ENCODE measurements at places on chromosomes 5 and 9.

DNA sequence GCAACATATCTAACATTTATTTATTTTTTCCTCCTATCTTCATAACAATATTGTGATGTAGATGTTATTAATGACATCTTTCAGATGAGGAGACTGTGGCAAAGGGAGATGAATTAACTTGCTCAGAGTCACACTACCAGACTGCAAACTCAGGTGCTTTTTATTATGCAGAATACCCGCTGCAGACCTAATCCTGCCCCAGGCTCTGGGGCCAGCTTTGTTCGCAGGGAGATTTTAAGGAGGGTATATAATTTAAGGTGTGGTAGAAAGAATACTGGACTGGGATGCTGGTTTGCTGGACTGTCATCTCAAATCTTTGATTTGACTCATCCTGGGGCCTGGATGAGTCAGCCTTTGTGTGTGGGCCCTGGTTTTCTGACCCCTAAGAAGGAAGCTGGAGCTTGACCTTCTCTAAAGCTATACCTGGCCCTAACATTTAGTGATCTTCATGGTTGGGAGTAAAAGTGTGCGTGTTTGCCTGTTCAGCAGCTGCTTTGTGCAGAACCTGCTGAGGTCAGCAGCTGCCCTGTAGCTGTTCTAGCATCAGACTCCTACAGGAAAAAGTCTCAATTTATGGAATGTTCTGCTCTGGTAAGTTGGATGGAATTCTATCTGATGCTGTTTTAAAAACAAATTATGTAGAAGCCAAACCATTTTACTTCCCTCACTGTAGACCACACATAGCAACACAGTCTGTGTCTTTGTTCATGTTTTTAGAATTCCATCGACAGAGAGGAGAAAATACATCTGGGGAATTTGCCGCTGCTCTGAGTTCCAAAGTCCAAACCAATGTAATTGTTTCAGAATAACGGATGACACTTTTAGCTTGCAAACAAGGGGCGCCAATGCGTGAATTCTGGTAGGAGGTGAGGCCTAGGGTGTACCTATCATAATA, 4.5 kb downstream of the SLC36A1 start:
- DNase-seq, result no peak

GRCh38 chr5:141681695-141682641, at the start of gene ARAP3:
TSS of gene ARAP3 (minus strand) at chr5:141682230. CDS start at chr5:141680486, 1,744 bp downstream.
- no peak for DNase-seq

DNA sequence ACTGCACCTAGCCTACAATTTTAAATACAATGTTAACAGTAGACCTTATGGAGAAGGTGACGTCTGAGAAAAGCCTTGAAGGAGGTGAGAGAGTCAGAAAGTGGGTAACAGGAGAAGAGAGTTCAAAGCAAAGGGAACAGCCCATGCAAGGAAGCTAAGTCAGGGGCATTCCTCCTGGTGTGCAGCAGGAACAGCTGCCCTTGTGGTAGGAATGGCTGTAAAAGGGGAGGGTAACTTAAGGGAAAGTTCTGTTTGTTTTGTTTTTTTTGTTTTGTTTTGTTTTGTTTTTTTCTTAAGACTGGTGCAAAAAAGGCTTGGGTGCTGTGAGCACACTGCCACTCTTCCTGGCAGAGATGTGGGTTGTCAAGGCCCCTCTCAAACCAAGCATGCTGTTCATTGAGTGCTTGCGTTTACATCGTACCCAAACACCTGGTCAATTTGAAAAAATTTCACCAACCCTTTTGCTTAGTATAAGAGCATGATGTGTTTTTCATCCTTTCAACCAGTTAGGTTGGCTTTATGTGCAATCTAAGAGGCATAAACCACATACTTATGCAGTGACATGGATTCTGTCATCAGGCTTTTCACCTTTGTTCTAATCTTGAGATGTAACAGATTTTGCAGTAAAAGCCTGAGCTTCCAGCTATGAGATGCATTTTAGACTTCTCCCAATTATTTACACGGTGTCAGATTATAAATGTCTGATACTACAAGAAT, 279.7 kb downstream of the GLIS3 start:
- no peak for DNase-seq

GRCh38 chr5:160923411-160923810, 71.4 kb upstream of the ATP10B start:
- DNase-seq, result no peak

GRCh38 chr9:19379283-19379682, 753 bp downstream of the RPS6 start:
- no peak for DNase-seq

GRCh38 chr9:76629205-76629990, 134.8 kb upstream of the PCA3 start:
- DNase-seq, result no peak

DNA sequence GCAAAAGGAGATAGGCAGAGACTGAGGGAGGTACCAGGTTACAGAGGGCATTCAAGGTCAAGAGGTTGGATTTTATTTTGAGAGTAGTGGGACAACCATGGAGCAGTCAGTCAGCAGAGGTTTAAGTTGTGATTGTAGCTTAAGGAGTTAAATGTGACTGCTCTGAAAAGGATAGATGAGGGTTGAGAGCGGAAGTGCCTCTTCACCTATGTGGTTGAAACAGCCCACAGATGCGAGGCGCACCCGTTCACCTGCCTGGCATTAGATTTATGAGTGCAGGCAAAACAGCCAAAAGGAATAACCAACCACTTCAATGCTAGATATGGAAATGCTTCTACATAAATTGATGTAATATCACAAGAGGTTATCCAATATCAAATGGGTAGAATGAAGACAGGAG, 8.4 kb downstream of the ZNF474 start:
- no peak for DNase-seq
